Esophagus squamous epithelium (tissue), 5 donors: ENCODE measurements at places on chromosomes 1 and 21.

- DNase-seq: no peak
Observed at GRCh38 chr1:14800500-14801076, 202.1 kb downstream of the KAZN start.

GRCh38 chr1:233406339-233406960 is 78.9 kb downstream of the MAP3K21 start:
- no peak for DNase-seq

- DNase-seq: no peak
Observed at GRCh38 chr1:55987491-55988249, 591.7 kb downstream of the PLPP3 start.

- DNase-seq: no peak
Observed at GRCh38 chr1:180169640-180170195, 15.0 kb downstream of the QSOX1 start.

GRCh38 chr1:153816283-153816889 is 41.2 kb downstream of the SLC27A3 start:
- no peak for DNase-seq

DNA sequence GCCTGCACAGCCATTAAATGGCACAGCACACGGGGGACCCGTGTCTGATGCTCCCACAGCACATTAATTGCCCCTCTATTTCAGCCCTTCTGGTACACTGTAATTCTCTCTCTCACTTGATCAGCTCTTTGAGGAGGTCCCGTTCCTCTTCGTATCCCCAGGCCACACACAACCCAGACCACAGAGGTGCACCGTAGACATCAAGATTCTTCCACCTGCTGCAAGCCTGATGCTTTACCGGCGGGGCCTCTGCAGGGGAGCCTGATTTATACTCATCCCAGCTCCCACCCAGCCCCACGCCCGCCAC is 759 bp downstream of the SMYD3 start:
- no peak for DNase-seq

GRCh38 chr1:27689423-27690173 is 17.6 kb upstream of the IFI6 start:
- DNase-seq: no peak

DNA sequence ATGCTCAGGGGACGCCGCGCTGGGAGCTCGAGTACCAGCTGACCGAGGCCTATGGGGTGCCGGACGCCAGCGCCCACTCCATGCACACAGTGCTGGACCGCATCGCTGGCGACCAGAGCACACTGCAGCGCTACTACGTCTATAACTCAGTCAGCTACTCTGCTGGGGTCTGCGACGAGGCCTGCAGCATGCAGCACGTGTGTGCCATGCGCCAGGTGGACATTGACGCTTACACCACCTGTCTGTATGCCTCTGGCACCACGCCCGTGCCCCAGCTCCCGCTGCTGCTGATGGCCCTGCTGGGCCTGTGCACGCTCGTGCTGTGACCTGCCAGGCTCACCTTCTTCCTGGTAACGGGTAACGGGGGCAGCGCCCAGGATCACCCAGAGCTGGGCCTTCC is 1.3 kb upstream of the XKR8 start:
- DNase-seq: no peak

DNA sequence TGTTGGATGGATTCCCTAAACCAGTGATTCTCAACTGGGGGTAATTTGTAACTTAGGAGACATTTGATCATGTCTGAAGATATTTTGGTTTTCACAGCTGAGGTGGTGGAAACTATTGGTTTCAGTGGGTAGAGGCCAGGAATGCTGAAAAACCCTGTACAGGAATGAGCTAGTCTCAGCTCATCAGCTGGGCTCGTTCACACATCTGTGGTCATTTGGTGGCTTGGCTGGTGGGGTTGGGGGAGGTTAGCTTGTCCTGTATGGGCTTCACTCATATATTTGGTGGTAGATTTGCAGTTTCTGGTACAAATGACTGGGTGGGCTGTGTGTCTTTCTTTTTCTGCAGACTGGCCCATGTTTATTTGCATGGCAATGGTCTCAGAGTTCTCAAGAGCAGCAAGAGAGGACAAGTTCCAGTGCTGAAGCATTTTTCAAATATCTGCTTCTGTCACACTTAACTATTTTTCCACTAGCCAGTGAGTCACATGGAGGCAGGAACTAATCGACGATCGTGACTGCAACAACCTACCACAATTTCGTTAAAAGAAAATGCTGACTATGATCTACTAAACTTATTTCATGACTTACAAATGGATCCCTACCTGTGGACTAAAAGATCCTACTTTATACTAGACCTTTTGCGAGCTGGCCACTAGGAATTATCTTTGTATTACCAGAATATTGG is 321.7 kb upstream of the PLXNA2 start:
- no peak for DNase-seq

GRCh38 chr1:21121764-21122471 is 54.8 kb downstream of the EIF4G3 start:
- no peak for DNase-seq

- DNase-seq: no peak
Observed at GRCh38 chr1:208100906-208101305, 143.3 kb downstream of the PLXNA2 start.

GRCh38 chr1:248805876-248806275 is 19.8 kb downstream of the SH3BP5L start:
- DNase-seq: no peak

DNA sequence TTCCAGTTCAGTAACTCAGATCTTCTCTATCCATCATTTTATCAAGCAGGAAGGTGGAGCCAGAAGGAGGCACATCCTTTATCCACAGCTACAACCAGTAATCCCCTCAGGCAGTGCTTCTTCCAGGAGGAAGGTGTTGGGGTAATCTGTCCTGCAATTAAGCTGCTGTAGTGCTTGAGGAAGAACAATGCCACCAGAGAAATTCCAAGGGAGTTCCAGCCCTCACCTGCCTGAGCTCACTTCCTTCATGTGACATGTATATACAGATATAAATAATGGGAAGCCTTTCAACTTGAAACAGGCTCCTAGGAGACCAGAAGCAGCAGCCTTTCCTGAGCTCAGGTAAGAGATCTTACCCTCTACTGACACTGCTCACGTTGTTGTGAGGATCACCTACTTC is 2.2 kb upstream of the IL20 start:
- DNase-seq: no peak

- no peak for DNase-seq
Observed at GRCh38 chr1:116425987-116426386, 52.9 kb downstream of the ATP1A1 start.

DNA sequence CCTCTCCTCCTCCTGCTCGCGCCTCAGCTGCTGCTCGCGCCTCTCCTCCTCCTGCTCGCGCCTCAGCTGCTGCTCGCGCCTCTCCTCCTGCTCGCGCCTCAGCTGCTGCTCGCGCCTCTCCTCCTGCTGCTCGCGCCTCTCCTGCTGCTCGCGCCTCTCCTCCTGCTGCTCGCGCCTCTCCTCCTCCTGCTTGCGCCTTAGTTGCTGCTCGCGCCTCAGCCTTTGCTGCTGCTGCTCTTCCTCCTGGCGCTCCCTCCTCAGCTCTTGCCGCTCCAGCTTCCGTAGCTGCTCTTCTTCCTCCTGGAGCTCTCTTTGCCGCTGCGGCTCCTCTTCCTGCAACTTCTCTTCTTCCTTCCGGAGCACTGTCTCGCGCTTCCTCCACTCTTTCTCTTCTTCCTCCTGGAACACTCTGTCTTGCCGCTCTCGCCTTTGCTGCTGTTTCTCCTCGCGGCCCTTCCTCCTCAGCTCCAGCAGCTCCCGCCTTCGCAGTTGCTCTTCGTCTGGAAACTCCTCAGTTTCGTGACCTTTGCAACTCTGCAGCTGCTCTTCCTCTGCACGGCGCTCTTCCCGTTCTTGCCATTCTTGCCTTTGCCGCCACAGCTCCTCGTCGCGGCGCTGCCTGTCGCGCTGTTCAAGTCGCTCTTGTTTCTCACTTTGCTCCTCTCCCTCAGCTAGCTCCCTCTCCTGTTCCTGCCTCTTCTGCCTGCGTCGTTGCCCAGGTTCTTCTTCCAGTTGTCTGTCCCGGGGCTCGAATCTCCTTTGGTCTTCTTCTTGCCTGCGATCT is 3.0 kb downstream of the TCHH start:
- no peak for DNase-seq
